ENCODE measurements at places on chromosomes 2 and 18. TPM values are rescaled to one million over a fixed set of nuclear protein-coding genes. Genes with fewer than 3 reads are reported as not detected.
A peak's percentile ranks its signal among the peaks of the same experiment; 100 is the strongest.

Gene ZNG1B
- 44.4 TPM for total RNA-seq

GRCh38 chr2:203706403-203706802 lies at the start of gene CD28:
Gene CD28, plus strand, starts transcription at chr2:203706639. Its CDS starts 58 bp downstream, at chr2:203706697.
- no peak within 1 kb of the TSS for H3K27ac ChIP-seq
- DNase-seq = peak; percentile 43
- no peaks in the 10 kb centered on the region for H3K27me3 ChIP-seq
- H3K4me3 ChIP-seq = no peak within 1 kb of the TSS
- H3K36me3 ChIP-seq = no peaks in the 10 kb centered on the region
- H3K4me1 ChIP-seq = no peaks in the 10 kb centered on the region

GRCh38 chr2:133975676-133976428 lies 278.0 kb upstream of the MGAT5 start:
- no peaks in the 10 kb centered on the region for H3K36me3 ChIP-seq
- peaks cover 3% of the 10 kb centered on the region for H3K4me1 ChIP-seq

- no peaks in the 10 kb centered on the region for H3K4me1 ChIP-seq
- no peak overlapping the region for H3K27ac ChIP-seq
- H3K36me3 ChIP-seq = no peaks in the 10 kb centered on the region
- no peaks in the 10 kb centered on the region for H3K27me3 ChIP-seq
- H3K4me3 ChIP-seq = no peak overlapping the region
- no peak for DNase-seq
Measured at GRCh38 chr2:120279708-120280107, 27.1 kb downstream of the RALB start.

DNA sequence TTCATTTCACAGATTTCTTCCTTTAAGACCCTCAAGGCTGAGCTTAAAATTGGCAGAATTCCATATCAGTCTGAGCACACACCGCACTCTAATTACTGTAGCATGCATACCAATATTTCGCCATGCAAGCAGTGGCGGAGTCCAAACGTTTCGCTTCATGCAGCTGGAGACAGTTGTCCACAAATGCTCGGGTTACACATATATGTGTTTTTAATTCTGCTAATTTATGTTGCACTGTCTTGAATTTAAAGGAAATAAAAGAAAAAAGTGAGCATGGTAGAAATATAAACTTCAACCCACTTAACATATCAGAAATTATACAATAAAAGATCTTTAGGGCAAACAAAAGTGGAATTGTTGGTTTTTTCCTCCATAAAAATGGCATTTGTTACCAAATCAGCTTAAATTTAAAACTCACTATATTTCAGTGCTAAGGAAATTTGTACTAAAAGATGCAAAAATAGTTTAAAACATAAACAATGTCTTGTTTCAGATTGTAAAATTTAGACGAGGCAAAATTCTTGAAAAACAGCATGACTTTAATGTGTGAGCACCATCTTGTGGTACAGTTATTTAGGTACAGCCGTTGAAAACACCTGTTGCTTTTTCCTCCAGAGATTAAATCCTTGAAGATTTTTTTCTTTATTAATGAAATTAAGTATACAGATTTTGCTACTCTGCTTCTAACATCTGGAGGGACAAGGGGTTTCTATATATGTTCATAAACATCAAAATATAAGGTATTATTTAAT lies 24.1 kb upstream of the KANSL1L start:
- H3K4me1 ChIP-seq = no peaks in the 10 kb centered on the region
- H3K27ac ChIP-seq = no peak overlapping the region
- DNase-seq = no peak
- no peaks in the 10 kb centered on the region for H3K27me3 ChIP-seq

DNA sequence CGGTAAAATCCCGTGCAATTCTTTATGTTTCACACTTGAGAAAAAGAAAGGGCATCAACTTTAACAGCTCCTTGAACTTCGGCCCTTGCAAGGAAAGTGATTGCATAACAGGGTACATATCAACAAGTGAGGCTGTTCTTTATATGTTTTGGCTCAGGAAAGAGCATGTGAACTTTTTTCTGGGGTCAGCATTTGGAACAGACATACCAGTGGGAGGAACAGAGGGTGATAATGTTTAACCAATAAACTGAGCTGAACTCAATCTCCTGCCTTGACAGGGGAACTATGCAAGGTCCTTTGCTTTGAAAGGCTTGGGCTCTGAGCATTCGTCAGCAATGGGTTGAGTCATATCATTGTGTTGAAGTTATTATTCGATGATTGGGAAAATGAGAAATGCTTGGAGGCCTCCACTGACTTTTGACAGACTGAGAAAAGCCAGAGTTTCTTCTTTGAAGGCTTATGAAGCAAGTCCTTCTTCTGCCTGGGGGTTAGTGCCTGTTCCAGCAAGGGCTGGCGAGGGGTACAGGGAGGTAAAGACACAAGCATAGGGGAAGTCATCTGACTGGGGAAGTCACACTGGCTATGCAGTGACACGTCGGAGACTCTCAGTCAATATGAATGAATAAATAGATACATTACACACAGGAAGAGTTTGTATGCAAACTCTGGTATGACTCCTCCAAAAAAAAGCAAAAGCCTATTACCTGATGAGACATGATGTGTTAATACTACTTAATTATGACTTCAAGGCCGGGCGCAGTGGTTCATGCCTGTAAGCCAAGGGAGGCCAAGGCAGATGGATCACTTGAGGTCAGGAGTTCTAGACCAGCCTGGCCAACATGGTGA lies 57.2 kb downstream of the CYB5A start:
- H3K27me3 ChIP-seq = no peaks in the 10 kb centered on the region
- DNase-seq = peak; percentile 44
- no peak overlapping the region for H3K27ac ChIP-seq
- H3K4me3 ChIP-seq = no peak overlapping the region
- H3K4me1 ChIP-seq = peaks cover 11% of the 10 kb centered on the region
- no peaks in the 10 kb centered on the region for H3K36me3 ChIP-seq

GRCh38 chr2:144078106-144078505 lies 441.8 kb downstream of the ZEB2 start:
- H3K27ac ChIP-seq = no peak overlapping the region
- no peak for DNase-seq
- H3K36me3 ChIP-seq = no peaks in the 10 kb centered on the region

DNA sequence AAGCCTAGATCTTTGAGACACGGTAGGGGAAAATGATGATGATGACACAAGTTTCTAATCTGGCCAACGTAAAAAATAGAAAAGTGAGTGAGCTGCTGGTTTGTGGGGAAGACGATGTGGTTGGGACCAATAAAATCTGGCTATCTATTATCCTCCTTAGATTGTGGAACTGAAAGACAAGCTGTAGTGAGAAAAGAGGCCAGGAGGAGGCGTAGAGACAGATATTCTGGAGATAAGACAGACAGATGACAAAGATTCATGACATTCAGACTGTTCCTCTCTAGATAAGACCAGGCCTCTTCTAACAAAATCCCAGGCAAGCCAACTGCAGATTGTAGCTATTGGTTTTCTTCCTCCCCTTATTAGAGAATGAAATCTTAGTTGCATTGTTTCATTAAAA lies 376.3 kb upstream of the UBE2E3 start:
- H3K4me3 ChIP-seq = no peak overlapping the region
- no peak overlapping the region for H3K27ac ChIP-seq
- no peaks in the 10 kb centered on the region for H3K27me3 ChIP-seq
- no peaks in the 10 kb centered on the region for H3K36me3 ChIP-seq
- DNase-seq = no peak
- no peaks in the 10 kb centered on the region for H3K4me1 ChIP-seq

GRCh38 chr2:235135990-235136561 lies 184.3 kb downstream of the SH3BP4 start:
- no peaks in the 10 kb centered on the region for H3K4me1 ChIP-seq
- H3K27me3 ChIP-seq = no peaks in the 10 kb centered on the region
- no peaks in the 10 kb centered on the region for H3K36me3 ChIP-seq
- DNase-seq = peak; percentile 94
- H3K4me3 ChIP-seq = no peak overlapping the region

DNA sequence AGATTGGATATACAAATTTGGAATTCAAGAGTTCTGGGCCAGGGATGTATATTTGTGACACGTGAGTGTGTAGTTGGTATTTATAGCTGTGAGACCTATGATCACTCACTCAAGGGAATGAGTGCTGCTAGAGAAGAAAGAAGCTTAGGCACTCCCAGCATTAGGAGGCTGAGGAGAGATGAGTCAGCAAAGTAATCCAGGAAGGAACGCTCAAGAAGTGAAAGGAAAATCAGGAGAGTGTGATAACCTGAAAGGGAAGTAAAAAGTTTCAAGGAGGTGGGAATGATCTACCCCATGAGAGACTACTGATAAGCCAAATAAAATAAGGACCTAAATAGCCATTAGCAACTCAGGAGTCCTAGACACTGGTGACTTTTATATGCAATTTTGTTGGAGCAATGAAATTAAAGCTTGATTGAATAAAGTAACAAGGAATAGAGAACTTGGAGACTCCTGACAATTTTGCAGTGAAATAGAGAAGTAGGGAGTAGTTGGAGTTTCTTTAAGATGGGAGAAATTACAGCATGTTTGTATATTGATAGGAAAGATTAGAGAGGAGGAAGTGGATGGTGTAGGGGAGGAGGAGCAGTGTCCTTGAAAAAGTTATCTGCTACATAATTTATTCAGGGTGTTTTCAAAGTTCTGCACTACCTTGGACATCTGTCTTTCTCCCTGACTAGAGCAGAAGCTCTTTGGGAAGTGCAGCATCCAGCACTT lies 89.9 kb downstream of the UBE2E3 start:
- no peaks in the 10 kb centered on the region for H3K27me3 ChIP-seq
- H3K36me3 ChIP-seq = no peaks in the 10 kb centered on the region
- H3K27ac ChIP-seq = no peak overlapping the region
- H3K4me1 ChIP-seq = no peaks in the 10 kb centered on the region
- no peak for DNase-seq

DNA sequence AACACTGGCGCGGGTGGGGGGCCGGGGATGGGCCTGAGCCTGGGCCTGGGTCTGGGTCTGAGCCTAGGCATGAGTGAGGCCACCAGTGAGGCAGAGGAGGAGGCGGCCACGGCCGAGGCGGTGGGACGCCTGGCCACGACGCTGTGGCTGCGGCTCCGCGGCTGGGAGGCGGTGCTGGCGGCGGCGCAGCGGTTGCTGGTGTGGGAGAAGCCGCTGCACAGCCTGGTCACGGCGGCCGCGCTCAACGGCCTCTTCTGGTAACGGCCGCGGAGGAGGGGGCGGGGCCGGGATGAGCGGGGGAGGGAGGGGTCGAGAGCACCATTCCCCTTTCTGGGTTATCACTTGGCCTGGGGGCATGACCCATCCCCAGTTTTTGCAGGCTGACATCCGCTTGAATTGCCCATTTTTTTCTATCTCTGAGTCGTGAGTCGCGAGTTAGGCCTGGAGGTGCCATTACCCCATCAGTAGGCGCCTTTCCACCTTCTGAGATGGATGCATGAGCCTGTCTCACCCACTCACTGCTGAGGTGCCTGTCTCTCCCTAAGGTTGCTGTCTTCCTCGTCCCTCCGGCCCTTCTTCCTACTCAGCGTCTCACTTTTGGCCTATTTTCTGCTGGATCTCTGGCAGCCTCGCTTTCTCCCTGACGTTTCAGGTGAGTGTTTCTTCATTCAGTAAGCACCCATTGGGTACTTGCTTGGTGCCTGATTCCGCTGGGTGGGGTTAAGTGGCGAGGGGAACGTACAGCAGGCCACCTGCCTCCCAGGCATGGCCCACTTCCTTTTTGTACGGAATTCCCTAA lies 501 bp downstream of the RETREG2 start:
- no peaks in the 10 kb centered on the region for H3K36me3 ChIP-seq
- peak overlapping the region; percentile 99 for H3K27ac ChIP-seq
- H3K27me3 ChIP-seq = no peaks in the 10 kb centered on the region
- peak overlapping the region; percentile 98 for H3K4me3 ChIP-seq

GRCh38 chr2:55827855-55828254 lies 95.7 kb downstream of the EFEMP1 start:
- no peaks in the 10 kb centered on the region for H3K27me3 ChIP-seq
- no peaks in the 10 kb centered on the region for H3K4me1 ChIP-seq
- no peak overlapping the region for H3K4me3 ChIP-seq
- no peak for DNase-seq
